ENCODE measurements at places on chromosomes 7 and 10.

- DNase-seq, result no peak
Observed at GRCh38 chr10:21171197-21171935, 274.3 kb upstream of the NEBL start.

DNA sequence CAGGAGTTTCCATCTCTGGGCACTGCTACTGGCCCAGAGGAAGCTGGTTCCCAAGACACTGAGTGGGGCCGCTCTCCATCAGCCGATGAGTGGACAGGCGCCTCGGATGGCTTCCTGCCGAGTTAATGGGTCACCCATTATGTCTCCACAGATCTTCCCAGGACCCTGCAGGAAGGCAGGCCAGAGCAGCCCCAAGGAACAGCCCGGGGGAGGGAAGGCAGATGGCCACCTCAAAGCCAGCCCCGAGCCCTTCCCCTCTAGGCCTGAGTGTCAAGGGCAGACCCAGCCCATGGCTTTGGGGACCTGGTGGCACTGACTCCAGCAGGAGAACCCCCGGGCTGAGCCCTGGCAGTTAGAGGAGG, 3.4 kb upstream of the LFNG start:
- DNase-seq, result no peak

GRCh38 chr10:47076949-47077361, 165.7 kb downstream of the PTPN20 start:
- no peak for DNase-seq

DNA sequence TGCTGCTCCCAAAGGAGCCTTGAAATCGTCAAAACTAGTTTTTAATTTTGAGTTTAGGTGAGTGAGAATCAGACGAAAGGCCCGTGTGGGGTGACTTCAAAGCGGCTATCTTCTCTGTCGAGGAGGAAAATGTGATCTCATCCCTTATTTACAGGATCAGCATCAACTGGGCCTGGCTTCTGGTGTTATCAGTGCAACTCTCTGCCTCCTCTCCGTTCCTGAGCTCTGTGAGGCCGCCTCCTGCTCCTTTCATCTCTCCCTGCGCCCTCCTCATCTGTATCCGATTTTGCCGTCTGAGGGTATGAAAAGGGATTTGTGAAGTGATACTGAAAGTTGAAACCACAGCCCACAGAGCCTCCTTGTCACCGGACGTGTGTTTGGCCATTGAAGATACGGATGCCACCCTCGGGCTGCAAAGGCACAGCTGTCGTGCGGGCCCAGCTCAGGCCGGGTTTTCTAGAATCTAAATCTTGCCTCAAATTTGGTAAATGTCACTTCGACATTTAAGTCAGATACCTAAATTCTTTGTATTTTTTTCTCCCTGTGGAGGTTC, 408.7 kb upstream of the ADARB2 start:
- DNase-seq, result no peak

- DNase-seq, result no peak
Observed at GRCh38 chr10:24561453-24561852, 162.2 kb downstream of the ARHGAP21 start.

Measured in retinal pigment epithelial cell (primary cell).